NCI-H510A (cell line): ENCODE measurements at places on chromosomes 5 and 9.
A peak's percentile ranks its signal among the peaks of the same experiment; 100 is the strongest.

DNA sequence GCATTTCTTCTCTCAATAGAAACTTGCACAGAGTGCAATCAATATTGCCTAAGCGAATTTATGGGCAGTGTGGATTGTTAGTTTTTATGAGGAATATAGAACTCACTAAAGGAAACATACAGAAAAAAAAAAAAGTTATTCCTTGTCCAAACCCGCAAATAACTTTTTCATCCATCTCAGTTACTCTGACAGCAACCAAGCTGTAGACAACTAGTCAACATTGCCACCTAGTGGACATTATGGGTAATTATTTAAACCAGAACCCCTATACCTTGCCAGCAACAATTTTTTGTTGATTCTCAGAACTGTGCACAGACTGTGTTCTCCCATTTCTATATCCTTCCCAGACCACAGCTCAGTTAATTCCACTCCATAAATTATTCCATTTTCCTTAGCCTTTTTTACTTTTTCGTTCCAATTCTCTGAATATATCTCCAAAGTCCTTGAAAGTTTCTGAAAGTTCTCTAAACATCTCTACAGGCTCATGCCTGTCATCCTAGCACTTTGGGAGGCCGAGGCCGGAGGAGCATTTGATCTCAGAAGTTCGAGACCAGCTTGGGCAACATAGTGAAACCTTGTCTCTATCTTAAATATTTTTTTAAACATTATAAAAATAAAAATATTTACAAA lies 2.6 kb upstream of the AFAP1L1 start:
- DNase-seq: no peak

DNA sequence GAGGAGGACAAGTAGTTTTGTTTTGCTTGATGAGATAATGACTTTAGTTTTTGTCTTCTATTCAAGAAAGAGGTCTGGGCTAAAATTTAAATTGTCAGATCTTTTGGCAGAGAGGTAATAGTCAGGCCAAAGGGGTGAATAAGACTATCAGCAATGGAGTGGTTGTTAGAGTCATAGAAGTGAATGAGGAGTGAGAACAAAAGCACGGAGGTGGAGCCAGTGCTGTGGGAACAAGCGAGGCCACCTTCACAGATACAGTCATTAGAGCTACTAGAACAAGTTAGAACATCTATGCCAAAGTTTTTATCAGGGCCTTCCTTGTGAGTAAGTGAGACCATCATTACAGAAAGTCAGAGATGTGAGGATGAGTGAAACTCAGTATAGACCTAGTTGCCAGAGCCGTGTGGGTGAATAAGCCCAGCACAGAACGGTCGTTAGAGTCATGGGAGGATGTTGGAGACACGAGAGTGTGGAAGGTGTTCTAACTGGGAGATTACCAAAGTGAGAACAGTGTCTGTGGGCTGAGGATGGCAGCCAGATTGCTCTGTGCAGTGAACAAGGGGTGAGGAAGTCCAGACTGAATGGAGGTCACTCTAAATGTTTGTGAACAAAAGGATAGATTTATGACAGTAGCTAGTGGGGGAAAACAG lies 135.1 kb downstream of the RPS23 start:
- DNase-seq: no peak

- no peak for DNase-seq
These were observed 33.9 kb downstream of the G3BP1 start for GRCh38 chr5:151805414-151806223.

DNA sequence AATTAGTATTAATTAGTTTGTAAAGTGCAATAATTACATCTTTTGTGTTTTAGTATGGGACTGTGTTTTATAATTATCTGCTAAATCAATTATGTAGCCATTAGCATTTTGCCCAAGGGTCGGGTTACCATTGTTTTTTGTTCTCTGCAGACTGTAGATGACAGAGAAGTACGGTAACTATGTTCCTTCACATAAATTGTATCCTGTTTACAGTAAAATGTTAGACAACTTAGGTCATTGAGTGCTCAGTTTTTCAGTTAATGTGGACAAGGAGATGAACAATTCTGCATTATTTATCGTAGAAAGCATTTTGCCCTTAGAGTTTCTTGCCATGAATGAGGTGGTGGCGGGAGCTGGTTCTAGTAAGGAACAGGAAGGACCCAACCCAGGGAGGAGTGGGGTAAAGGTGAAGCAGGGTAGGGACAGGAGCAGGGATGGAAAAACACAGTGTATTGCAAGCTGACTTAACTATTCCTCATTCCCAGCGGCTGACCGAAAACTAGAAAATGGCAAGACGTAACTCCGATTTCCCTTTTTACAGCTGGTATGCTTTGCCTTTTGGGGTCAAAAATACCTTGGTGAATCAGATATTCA lies 243.7 kb upstream of the SLC24A2 start:
- no peak for DNase-seq

DNA sequence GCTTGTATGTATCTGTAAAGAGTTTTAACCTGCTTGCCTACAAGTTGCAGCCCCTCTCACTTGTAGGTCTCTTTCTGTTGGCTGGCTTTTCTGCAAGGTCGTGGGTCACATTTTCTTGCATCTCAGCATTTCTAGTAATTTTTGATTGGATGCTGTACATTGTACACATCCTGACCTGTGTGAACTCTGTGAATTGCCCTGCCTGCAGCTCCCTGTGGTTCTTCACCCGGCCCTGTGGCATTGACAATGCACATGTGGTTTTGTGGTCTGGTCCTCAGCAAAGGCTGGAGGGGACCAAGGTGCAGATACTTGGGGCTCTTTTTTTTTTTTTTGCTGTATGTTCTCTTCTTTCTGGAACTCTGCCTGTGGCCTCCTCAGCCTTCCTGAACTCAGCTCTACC lies 53.6 kb downstream of the WNK2 start:
- DNase-seq: no peak

DNA sequence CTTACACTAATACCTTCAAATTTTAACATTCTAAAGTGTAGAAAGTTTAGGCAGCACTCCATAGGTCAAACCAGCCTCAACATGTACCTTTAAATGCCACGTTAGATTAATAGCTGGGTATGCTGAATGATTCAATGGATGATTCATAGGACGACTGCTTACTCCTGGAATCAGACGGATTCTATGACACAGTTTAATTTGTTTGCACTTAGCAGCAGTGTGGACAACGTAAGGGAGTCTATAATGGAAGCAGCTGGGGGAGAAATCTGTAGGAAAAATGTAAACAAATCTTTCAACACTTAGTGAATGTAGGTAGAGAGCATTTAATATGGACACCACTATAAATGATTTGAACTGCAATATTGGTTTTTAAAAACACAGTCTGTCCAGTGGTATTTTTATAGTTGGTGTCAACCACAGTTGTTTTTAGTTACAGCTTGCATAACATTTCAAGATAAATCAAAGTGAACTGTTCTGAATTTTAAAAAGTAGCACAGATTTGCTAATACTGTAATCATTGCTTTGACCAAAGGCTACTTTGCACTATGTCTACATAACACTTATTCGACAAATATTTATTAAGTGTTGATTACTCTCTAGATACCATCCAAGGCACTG lies 701.5 kb upstream of the MEF2C start:
- no peak for DNase-seq

- no peak for DNase-seq
These were observed 35.8 kb downstream of the VLDLR start for GRCh38 chr9:2657427-2657826.

GRCh38 chr5:89445106-89445745 lies 562.2 kb upstream of the MEF2C start:
- DNase-seq: no peak

- peak; percentile 9 for DNase-seq
These were observed 102.2 kb downstream of the MAP1B start for GRCh38 chr5:72209147-72210115.

DNA sequence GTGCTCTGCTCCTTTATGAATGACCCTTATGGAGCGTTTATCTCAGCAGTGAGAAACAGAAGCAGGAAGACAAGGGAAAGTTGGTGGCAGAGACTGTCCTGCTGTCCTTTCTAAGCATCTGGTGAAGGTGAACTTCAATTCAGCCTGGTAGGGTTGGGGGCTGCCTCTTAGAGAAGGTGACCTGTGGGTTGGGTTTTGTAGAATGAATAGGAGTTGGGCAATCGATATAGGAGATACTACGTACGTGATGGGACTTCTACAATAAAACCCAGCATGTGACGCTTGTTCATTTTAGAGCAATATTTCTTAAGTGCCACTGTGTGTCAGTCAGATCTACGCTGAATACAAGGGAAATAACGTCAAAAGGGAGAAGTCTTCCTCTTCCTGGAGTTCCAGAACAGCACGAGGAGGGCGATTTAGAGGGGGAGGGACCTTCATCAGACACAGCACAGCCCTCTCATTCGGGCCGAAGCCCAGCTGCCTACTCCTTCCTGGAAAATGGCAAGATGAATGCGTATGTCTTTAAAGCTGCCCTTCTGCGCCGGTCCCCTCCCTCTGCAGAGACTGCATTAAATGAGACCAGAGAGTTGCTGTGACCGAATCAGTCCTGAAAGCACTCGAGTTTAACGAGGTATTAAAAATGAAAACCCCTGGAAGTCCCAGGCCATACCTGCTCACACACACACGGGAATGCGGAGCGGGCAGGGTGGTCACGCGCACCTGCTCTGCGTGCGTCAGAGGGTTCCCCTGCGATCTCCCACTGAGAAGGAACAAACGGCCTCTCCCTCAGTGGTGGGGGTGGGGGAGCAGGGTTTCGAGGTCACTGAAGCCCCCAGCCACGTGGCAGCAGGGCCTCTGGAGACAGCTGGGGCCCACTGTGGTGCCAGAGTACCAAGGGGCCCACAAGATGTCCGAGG lies 85.3 kb upstream of the SARDH start:
- no peak for DNase-seq

GRCh38 chr5:14109041-14109747 lies 33.9 kb upstream of the TRIO start:
- DNase-seq: no peak

GRCh38 chr9:124390794-124391658 lies 24.2 kb downstream of the PSMB7 start:
- peak; percentile 22 for DNase-seq

GRCh38 chr5:39640552-39640951 lies 215.8 kb upstream of the DAB2 start:
- no peak for DNase-seq

DNA sequence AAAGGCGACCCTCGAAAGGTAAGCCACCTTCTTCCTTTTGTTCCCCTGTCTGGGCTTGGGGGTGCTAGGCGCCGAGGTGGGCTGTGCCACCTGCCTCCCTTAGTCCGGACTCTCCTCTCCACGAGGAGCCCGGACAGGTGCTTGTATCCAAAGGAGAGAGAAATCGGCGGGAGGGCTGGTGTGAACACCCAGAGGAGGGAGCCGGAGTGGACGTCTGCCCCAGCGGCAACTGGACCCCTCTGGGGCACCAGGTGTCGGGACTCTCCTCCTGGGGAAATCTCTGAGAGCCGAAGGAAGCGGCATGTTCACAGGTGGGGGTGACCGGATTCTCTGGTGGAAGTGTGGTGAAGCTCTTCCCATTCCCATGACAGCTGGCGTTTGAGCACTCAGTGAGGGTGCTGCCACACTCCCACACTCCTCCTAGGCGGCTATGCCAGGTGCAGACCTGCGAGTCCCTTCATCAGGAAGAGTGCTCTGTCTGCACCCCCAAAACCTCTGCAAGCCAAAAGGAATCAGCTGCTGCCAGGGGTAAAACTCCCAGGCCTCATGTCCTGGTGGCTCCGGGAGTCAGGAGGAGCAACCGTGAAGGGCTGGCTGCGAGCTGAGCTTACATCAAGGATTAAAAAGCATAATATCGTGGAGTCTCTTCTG lies 921 bp downstream of the KCNIP1 start:
- DNase-seq: no peak

- no peak for DNase-seq
These were observed 569 bp downstream of the HINT2 start for GRCh38 chr9:35814106-35814840.

DNA sequence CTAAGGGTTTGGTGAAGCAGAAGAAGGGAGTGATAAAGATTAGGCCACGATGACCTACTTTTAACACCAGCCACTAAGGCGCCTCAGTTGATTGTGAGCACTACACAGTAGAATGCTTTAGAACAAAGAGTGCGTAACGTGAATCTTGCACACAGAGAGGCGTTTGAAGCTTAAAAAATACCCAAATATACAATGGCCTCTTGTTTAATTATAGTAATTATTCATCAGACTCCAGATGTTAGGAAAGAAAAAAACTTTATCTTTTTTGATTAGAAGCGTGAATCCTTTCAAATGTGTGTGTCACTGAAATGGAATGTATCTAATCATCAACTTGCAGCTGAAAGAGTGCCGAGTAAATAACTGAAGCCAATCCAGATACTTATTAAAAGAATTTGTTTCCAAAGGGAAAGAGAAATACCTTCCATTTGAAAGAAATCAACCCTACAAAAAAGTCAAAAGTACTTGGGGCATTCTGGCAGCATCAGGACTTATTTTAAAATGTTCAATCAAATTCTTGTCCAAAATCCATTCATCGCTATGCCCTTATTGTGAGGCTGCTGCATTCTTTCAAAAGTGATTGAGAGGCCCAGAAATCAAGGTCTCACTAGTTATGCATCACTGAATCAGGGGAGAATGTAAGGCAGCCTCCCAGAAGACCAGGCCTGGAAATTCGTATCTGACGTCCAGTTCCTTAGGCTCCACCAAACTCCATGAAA lies 337.5 kb downstream of the ZNF608 start:
- no peak for DNase-seq

- no peak for DNase-seq
These were observed 121.7 kb upstream of the SEMA6A start for GRCh38 chr5:116696366-116696765.

GRCh38 chr5:159730285-159730684 lies 186.0 kb upstream of the ADRA1B start:
- DNase-seq: no peak

- no peak for DNase-seq
These were observed 195.3 kb upstream of the MVB12B start for GRCh38 chr9:126131066-126132010.

DNA sequence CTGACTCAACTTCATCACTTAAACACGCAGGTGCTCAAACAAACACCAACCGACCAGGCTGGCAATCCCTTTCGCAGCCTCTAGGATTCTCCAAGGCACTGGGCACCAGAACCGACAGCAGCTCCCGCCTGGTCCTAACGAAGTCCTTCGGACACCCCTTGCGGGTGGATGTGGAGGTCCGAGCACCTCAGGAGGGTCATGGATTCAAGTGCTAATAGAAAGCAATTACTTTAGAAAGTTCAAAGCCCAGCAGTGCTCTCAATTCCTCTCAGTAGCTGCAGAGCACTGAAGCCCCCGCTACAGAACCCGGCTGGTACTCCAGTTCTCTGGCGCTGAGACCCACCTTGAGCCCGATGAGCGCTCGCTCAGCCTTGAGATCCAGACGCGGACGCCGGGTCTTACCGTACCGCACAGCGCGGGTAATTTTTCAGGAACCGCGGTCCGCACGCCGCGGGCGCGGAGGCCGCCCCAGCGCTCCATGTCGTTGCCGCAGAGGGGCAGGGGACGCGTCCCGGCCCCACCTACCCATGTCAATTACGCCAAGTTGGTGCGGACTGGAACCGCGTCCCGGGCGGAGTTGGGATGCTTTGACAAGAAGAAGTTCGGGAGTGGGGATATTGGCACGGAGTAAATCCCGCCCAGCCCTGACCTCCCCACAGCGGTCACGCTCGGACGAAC lies 638 bp downstream of the MARCHF3 start:
- DNase-seq: peak; percentile 53

GRCh38 chr9:93952119-93952783 lies 2.9 kb downstream of the BARX1 start:
- DNase-seq: no peak

- DNase-seq: no peak
These were observed 49.0 kb upstream of the RAPGEF6 start for GRCh38 chr5:131684051-131684450.

- no peak for DNase-seq
These were observed 5.2 kb downstream of the FCN2 start for GRCh38 chr9:134885679-134886412.
